ENCODE measurements at places on chromosomes 4 and X.
A peak's percentile ranks its signal among the peaks of the same experiment; 100 is the strongest.

DNA sequence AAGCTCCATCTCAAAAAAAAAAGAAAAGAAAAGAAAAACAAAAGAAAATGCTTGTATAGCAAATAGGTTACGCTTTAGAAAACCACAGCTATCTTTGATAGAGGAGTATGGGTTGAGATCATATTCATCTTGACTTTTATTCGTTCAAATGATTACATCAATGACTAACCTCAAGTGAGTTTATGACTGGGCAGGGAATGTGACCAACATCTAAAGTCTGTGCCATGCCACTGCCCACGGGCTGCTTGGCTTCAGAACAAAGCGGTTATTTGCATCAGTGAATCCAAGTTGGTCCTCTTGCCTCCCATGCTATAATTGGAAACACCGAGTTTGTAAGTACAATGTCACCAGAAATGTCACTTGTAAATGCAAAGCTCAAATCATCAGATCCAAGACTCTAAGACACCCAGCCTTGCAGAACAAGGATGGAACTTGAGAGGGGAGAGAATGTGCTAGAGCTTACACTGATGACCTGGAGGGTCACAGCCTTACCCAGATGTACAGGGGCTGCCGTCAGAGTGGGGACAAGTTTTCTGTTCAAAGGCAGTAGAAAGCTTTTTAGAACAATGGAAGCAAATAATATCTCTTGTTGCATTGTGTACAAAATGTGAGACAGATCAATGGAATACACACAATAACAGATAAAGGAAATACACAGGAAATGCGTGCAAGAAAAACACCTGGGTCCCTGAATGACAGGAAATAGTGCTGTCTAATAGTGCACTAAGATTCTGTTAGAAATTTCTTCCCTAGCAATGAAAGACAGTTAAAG lies 8.4 kb upstream of the OPN1LW start:
- DNase-seq = peak; percentile 35

DNA sequence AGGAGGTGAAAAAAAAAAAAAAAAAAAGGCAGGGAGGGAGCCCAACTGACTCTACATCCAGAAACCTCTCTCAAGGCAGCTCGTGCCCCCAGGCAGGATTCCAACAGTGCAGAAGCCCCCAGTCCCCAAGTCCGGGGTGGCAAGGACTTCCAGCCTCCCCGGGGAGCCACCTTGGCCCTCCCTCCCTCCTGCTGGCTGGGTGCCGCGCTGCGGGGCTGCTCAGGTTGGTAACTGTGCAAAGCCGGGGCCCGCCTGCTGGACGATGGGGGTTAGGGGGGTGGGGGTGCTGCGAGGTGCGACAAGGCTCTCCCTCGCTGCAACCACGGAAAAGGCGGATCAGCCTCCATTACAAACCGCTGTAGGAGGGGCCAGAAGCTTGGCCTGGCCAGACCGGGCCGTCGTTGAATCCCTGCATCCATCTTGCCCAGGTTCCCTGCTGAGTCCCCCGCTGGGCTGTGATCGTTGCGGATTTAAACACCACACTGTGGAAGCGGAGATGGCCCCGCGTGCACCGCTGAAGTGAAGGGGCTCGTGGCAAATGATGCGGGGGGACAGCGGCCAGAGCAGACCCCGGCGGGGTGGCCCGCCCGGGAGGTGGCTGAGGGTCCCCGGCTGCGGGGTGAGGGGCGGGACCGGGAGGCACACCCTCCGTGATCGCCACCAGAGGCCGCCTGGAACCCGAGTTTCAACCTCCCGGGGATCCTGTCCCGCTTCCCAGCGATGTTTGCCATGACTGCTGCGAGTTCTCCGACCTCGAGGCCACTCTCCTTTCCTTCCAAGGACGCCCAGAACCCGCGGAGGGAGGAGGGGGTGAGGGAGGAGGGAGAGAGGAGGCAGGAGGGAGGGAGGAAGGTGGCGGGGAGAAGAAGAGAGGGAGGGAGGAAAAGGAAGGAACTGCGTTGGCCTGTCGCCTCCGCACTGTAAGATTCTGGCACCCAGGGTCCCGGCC lies 58.0 kb upstream of the DDX3X start:
- DNase-seq = peak; percentile 65

DNA sequence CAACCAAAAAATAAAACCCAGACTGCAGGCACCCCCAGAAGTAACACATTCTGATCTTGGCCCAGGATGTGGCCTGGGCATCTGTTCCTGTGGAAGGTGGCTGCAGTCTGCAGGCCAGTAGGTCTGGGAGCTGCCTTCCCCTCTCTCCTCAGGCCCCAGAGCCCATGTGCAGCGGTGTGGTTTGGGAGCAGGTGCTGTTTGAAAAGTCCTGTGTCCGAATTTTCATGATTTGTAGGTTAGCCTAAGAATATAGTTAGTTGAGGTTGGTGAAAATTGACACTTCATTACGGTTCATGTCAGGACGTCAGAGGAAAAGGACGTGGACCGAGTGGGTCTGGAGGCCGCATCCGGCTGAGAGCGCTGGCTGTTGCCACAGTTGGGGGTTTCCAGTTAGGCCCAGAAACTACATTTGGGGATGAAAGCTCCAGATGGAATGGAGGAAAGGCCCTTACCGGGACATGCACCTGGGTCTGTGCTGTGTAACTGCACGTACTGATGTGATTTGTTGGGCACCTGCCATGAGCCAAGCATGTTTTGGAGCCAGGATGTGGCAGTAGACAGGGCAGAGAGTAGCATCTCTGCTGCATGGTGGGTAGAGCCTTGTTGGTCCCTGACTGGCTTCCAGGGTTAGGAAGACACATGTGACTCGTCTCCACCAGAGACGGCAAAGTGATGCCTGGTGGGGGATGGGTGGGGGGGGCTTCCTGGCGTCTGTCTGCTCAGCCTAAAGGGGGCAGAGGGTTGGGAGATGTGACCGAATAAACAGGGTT lies 21.7 kb upstream of the HGFAC start:
- no peak for DNase-seq

GRCh38 chr4:185092535-185093197 lies 50.4 kb upstream of the SLC25A4 start:
- DNase-seq = no peak

DNA sequence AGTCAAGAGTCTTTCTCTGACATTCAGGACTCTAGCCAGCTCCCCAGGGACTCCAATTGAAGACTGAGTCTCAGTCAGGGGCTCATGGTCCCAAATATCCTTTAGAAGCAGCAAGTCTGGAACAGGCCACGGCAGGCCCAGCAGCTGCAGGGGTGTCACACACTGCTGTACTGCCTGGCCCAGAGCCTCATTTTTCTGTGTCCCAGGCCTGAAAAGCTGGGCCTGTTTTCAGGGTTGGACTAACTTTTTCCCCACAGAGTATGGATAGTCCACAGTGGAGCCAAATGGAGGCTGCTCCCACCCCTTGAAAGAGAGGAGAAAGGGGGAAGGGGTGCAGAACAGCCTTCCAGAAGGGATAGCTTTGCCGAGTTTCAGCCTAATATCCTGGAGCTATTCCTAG lies 146.8 kb upstream of the NALF2 start:
- no peak for DNase-seq

DNA sequence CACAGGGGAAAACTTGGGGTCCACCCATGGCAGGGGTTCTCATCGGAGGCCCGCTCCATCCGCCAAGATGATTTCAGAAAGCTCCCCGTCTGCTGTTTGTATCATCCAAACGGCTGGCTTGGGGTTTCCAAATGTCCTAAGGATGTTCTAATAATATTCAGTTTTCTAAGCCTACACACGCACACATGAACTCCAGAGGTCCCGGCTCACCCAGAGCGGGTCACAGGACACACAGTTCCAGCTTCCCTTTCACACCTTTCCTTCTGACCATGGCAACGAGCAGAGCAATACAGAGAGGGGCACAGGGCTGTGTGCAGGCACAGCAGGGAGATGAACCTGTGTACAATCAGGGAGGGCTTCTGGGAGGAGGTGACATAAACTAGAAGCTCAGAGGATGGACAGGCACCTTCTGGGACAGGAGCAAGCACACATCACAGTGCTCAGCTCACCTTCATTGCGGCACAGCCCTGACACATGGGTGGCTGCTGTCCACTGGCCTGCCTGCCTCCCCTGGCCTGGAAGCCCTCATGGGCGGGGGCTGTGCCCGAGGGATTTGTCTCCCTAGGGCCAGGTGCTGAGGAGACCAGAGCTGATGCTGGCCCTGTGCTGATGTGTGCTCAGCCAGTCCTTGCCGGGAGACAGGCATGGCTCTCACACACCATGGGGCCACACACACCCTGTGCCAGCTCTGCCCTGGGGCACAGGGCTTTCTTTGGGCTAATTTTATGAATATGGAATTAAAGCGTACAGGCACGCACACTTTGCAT lies 44.8 kb downstream of the ABLIM2 start:
- no peak for DNase-seq

GRCh38 chr4:187158003-187158402 lies 434.3 kb upstream of the FAT1 start:
- no peak for DNase-seq

DNA sequence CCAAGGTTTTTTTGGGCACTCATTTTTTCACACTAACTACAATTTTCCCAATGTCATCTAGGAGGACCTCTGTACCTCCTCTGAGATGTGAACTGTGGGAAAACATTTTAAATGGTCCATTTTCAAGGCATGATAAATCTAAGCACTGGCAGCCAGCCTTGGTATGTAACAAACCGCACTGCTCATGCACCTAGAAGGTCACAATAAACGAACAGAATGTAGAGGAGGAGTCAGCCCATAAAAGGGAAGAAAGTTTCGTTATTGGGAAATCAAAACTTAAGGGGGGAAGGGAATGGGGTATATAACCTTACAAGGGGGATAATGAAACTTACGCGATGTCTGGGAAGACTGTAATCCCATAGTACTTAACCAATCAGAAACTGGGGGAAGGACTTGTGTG lies 16.4 kb downstream of the COX18 start:
- DNase-seq = no peak

DNA sequence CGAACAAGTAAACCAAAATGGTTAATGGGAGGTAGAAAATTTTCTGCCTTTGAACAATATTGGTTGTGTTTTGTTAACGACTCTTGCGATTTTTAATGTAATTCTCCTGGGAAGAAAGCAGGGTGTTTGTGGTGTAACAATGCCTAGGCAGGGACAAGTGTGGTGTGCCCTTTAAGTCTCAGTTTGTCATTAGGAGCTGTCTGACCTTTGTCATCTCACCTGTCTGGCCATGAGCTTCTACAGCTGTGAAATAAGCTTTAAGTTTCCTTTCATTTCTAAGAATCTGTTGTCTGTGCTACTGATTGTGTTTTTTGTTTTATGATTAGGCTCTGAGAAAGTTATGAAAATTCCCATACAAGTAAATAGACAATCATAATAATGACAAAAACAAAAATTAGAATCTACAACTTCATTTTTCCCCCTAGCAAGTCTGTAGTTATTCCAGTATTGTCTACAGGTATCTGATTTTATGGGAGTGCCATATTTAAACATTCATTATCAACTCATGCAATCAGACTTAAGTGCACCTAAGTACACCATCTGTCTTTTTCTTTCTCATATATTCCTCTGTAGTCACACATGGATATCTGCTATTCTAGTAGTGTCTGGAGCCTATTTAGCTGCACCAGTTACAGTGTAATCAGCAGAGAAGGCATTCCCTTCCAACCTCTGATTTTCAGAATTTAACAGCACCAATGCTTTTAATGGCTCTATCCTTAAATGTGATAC lies 203.5 kb downstream of the PPARGC1A start:
- DNase-seq = no peak

DNA sequence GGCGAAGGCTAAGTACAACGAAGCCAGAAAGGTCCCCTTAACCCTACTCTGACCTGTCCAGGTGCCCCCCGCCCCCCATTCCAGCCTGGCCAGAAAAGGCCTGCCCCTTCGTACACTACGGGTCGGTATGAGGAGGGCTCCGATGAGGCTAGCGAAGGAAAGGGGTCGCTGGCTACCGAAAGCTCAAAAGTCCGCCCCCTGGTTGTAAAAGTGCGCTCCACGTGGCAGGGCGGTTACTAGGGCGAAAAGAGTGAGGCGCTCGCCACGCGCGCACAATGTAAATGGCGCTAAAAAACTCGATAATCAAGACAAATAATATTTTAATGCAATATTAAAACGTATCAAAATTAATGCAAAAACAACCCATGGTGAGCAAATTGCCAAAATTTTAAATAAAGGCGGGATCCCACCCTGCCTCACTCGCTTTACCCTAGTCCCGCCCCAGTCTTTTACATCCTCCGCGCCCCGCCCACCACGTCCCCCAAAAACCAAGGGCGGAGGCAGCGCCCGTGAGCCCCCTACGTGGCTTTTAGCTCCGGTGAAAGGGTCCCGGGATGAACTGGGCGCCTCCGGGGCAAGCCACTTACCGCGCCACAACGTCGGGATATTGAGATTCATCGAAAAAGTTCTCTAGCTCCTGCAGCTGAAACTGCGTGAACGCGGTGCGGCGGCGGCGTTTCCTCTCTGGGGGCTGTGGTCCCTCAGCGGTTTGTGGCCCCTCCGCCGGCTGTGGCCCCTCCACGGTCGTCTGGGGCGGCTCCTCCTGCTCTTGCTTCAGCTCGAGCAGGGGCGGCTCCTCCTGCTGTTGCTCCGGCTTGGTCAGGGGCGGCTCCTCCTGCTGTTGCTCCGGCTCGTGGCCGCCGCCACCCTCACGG lies 929 bp downstream of the ESX1 start:
- peak; percentile 16 for DNase-seq

DNA sequence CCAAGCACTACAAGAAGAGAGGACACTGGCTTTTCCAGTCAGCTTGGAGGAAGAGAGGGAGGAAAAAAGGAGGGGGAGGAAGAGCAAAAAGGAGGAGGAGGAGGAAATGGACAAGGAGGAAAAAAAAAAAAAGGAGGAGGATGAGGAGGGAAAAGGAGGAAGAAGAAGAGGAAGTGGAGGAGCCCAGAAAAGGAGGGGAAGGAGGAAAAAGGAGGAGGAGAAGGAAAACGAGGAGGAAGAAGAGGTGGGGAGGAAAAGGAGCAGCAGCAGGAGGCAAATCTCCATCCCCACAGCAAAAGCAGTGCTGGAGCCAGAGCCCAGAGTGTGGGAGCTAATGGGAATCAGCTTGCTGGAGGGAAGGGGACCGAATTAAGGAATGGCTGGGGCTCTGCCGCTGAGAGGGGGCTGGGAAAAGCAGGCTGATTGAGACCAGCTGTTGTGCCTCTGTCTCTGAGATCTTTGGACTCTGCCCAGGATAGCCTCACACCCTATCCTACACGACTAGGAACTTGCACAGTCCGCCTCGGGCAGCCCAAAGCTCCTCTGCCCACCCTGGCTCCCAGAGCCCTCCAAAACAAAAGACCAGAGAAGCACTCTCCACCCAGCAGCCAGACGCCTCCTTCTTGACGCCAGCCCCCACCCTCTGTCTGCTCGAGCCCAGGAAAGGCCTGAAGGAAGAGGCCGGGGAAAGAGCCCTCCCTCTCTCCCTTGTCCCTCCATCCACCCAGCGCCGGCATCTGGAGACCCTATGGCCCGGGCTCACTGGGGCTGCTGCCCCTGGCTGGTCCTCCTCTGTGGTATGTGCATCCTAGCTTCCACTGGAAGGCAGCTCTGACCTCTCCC lies at the start of gene XPNPEP2:
XPNPEP2 (plus strand) TSS at position 514 of the 843 bp plus-strand sequence; CDS start at position 749, 235 bp downstream.
- no peak for DNase-seq

- no peak for DNase-seq
These were observed 134.1 kb downstream of the GATB start for GRCh38 chr4:151626751-151627150.

- DNase-seq = no peak
These were observed 139.4 kb upstream of the SCML1 start for GRCh38 chrX:17597836-17598439.
